Activated CD8-positive, alpha-beta memory T cell treated with anti-CD3 and anti-CD28 coated beads, Interleukin-2, amount 50 U/mL, for 48 hours (primary cell): ENCODE measurements at places on chromosomes 1 and 21.

- DNase-seq = no peak
Observed at GRCh38 chr1:22613951-22614350, 22.5 kb upstream of the C1QA start.

- DNase-seq = no peak
Observed at GRCh38 chr1:7747605-7748004, 23.5 kb upstream of the VAMP3 start.

DNA sequence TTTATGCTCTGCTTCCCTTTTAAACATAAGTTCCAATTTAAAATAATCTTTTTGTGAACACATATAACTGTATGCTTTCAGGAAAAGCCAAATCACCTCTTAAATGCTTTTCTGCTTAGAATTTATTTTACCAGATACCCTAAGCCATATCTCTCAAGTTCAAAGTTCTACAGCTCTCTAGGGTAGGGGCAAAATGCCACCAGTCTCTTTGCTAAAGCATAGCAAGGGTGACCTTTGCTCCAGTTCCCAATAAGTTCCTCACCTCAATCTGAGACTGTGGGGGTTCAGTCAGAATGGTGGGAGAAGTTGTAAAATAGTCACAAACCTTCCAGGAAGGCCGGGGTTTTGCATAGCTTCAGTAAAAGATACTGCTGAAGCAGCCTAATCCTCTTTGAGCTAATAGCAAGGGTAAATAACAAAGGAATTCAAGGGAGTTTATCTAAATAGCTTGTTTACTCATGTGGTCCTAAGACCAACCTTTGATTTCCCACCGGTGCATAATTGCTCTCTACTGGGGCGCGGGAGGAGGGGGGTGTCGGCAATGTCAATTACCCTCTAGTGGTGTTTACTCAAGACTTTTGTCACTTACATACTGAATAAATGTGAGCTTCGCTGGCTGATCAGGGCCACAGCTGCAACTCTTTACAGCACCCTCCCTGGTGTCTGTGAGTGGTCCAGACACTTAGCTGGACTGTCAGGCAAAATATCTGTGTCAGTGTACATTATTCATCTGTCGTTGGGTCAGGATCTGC is 1376.2 kb downstream of the NCAM2 start:
- DNase-seq = no peak

- no peak for DNase-seq
Observed at GRCh38 chr1:194228427-194228826, 1042.0 kb upstream of the B3GALT2 start.

DNA sequence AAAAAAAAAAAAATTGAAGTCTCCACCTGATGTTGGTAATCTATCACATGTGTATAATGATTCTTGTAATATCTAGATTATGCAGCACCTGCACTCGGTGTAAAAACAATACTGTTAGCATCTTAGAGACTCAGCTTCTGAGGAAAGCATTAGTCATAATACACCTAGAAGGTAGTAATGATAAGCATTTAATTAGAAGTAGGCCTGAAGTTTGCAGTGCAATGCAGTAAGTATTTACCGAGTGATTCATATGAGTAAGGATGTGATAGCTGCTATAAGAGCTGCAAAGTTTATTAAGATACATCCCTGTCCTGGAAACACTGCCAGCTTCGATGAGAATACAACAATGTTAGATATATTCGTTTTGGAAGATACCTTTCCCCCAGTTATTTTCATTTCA is 196.4 kb downstream of the GREM2 start:
- no peak for DNase-seq

GRCh38 chr1:20409012-20409411 is 77.0 kb downstream of the CAMK2N1 start:
- no peak for DNase-seq

DNA sequence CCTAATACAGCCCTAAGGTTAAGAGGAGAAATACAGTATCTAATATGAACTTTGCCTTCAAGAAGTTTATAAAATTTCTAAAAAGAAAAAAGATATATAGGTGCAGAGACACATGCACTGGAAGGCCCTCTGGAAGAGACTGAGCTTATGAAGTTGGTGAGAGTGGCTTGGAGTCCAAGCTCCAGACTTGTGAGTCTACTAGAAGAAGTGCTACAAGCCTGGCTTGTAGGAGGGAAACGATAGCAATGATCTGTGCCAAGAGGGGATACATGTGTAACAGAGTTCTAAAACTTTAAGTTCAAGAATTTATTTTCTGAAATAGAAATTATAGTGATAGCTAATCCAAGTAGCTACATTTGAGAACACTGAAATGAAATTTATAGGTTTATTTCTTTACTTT is 213.0 kb downstream of the PATJ start:
- no peak for DNase-seq

DNA sequence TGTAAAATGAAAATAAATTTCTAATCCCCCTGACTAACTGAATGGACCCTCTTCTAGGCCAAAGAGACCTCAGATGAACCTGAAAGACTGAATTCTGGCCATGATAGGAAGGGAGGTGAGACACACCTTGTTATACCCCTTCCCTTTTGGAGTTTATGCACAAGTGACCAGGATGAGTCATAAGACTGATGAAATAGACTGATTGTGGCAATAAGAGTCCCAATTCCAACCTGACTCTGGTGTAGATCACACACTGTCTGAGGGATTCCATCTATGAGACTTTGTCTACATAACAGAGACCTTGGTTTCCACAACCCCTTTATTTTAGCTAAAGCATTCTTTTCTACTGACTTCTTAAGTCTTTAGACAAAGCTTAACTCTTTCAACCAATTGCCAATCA is 13.5 kb upstream of the OR2G2 start:
- no peak for DNase-seq

DNA sequence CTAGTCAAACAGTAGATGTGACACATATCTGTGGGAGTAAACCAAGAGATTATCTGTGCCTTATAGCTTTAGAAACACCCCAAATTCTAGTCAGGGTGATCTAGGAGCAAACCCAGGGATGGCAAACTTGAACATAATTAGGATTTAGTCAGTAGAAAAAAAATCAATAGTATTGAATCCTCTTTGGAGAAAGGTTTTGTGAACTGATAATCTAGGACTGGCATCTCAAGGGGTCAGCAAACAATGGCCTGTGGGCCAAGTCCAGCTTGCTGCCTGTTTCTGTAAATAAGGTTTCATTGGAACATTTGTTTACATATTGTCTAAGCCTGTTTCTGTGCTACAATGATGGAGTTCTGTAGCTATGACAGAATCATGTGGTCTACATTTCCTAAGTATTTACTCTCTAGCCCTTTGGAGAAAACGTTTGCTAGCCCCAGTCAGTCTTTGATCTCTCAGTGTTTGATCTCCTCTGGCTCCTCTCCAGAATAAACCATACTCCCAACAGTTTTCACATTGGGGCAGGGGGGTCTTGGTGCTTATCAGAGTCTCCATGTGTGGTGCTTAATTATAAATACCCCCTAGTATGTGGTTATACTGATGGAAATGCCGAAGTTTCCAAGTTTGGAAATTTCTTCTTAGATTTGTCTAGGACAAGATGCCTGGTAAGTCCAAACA is 385.8 kb downstream of the NTNG1 start:
- DNase-seq = no peak

DNA sequence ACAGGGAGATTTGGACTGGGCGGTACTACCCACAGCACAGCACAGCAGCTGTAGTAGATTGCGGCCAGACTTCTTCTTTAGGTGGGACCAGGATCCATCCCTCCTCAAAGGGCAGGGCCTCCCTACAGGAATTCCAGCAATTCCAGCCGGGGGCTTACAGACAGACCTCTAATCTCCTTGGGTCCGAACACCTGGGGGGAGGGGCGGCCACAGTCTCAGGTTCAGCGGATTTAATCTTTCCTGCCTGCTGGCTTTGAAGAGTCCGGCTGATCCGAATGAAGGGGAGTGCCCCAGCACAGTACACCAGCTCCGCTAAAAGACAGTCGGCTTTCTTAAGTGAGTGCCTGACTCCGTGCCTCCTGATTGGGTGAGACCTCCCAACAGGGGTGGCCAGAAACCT is 1708.5 kb downstream of the BRINP3 start:
- DNase-seq = no peak

- DNase-seq = peak; percentile 91
Observed at GRCh38 chr1:168084396-168085231, 52.1 kb downstream of the GPR161 start.

DNA sequence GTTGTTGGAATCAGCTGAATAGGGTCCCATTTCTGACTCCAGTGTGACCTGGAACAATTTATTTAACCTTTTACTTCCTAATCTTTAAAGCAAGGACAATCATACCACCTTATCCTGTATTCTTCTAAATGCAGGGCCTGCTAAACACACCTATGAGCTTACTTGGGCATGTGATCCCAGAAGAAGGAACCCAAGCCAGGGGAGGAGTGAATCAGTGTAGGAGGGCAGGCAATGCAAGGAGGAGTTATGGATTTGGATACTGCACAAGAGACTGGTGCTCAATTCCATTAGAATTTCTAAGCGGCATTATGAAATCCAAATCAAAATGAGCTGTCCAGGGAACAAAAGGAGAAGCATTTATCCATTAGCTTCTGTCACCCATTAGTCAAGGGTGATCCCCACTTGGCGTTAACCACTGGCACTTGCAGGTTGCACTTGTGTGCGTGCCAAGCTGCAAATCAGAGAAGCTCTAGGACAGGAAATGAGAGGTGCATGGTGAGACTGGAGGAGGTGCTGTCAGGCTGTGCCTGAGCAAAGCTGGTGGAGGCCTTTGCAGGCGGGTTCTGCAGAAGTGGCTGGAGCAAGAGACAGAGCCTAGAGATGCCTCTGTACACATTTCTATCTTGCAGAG is 297.2 kb upstream of the PLXNA2 start:
- no peak for DNase-seq

DNA sequence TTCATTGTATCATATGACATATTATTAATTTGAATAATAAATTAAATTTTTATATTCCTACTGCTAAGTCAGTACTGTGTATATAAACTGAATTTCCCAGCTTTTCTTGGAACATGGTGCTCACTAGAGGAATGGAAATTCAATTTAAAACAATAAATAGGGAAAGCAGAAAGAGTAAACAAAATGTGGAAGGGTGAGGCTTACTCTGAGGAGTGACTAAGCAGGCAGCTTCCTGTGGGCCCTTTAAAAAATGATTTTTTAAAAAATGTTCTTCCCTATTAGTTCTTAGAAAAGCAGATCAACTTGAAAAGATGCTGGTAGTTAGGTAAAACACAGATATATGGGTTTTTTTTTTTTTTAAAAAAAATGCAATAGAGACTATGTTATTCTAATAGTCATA is 49.5 kb upstream of the S1PR1 start:
- DNase-seq = no peak

DNA sequence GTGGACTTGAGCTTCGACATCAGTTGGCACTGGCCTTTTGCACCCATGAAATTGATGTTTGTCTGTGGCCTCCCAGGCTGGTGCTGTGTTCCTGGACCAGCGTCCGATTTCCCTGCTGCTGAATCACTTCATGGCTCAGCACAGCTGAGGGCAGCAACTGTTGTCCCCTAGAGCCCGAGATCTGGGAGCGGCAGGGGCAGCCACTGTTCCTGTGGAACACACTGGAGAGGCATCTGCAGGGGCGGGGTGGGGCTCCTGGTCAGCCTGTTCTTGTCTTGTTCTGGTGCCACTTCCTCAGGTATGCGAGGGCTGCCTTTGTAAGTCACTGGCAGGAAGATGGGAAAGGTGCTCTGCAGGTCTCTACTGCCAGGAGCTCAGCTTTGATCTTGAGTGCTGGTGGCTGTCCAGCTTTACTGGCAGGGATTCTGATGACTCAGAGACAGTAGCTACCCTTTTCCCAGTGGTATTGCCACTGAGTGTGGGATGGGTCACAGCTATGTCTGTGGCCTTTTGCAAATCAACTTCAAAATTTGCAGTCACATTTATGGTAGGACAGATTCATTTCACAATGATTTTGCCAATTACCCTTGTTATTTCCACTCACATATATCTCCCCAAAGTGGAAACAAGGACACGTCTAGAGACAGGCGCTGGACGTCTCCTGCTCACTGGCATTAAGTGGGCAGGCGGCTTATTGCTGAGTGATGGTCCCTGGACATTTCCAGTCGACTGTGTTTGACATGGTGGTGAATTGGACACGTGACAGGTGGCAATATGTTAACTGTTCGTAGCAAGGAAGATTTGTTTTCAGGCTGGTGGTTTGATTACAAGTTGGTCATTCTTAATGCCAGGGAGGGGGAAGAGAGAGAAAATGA is 15.3 kb downstream of the AGPAT3 start:
- DNase-seq = no peak

DNA sequence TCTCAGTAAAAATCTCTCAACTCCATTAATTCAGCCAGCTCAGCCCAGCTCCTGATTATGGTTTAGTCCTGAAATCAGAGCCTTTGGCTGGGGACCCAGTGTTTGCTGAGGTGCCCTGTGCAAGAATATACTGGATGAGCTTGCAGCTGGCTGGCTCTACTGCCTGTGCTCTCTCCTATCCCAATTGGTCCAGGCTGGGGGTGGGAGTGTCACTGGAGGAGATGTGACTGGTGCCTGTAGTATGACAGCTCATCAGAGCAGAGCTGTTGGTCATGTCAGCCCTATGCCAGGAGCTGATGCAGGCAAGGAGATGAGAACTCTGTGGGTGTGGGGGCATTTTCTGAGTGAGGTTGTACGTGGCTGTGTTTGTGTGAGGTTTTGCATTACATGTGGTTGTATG is 87.0 kb downstream of the TNR start:
- DNase-seq = no peak

DNA sequence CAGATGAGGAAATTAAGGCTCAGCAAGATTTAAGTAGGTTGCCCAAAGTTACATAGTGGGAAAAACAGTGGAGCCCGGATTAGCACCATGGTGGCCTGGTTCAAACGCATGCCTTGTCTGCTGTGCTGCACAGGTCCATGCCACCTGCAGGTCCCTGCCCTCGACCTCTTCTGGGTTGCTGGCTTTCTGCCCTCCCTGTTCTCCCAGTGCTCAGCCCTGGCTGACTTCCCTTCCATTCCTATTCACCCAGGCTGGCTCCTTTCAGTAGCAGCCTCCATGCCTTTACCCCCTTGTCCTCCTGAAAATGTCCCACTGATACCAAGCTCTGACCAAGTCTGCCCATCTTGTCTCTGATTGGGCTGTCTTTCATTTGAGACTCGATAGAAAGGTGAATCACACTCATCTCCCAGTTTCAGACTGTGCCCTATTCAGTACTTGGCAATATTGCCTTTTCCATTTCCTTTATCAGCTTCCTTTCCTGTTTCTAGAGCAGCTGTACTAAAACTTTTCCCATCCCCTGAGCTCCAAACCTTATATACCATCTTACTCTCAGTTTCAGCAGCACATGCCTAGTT is 75.8 kb downstream of the ST3GAL3 start:
- DNase-seq = no peak
